ENCODE measurements at places on chromosomes 4 and X.

DNA sequence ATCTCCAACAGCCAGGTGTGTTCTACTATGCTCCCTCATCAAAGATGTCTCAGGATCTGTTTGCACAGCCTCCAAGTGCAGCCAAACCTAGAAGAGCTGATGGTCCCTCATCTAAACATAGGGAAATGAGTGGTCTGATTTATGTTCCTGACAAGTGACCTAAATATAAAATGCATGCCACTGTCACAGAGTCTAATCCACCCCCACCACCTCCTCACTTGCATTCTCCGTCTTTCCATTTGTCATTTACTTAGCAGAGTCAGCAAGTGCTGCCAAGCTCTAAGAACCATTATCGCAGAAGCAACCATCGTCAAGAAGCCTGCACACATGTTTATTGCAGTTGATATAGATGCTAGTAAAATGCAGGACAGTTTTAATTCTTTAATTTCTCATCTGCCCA is 33.1 kb upstream of the VCX3A start:
- DNase-seq = no peak

- no peak for DNase-seq
These were observed 564.6 kb upstream of the DIPK2B start for GRCh38 chrX:45765281-45765680.

DNA sequence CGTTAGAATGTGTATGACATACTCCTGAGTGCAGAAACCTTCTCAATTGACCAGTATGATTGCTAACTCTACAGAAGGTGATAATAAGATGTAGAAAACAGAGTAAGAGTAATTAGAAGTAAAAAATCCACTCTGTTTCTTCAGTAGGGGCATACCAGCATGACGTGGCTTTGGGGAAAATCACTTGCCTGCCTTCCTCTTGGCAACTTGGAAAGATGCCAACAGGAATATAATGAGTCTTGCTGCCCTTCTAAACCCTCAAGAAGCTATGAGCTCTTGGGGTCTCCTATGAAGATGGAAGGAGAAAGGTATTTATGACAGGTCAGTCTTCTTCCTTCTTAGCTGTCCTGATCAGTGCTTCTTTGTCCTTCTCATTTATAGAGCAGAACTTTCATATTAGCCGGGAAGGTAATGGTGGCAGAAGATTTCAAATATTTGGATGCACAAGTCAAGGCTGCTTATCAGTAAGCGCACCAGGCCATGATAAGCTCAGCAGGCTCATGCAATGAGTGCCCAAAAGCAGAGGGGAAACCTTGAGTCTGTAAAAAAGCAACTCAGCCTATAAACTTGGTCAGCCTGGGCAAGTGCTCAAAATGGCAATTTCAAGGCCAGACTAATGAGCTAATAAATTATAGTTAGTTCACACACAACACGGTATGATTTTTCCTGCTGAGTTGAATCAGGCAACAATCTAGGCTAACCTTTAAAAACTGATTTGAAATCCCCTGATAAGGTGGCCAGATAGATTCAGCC is 69.7 kb upstream of the PPARGC1A start:
- no peak for DNase-seq

DNA sequence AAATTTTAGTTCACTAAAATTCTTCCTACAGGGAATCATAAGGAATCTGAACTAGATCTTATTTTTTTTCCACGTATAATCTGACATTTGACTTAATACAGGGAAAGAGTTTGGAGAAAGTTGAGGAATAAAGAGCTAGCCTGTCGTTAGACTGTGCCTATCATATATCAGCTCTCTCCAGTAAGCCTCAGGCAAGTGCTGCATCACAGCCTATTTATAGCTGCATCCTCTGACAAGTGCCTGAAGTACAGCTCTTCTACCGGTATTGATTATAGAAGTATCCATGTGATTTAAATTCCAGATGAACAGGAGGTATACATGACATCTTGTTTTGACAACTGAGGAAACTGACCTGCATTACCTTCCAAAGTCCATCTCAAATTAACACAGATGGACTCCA is 248.9 kb downstream of the TLL1 start:
- no peak for DNase-seq

- no peak for DNase-seq
These were observed 77.6 kb upstream of the PCDH18 start for GRCh38 chr4:137609718-137610430.

DNA sequence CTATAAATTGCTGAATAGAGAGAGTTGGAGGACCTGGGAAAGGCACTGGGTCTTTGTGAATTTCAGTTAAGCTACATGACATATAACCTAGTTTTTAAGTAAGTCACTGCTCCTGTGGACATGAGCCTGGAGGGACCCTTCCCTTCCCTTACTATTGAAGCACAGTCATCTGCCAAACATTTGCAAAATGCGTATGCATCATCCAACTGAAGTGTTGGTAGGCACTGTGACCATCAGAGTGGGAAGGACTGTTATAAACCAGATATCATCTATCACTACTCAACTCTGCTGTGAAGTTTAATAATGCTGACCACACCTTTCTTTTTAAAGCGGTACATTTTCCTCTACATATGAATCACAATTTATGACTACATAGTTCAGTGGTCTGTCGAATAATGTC is 5.2 kb downstream of the GABRA3 start:
- DNase-seq = no peak

DNA sequence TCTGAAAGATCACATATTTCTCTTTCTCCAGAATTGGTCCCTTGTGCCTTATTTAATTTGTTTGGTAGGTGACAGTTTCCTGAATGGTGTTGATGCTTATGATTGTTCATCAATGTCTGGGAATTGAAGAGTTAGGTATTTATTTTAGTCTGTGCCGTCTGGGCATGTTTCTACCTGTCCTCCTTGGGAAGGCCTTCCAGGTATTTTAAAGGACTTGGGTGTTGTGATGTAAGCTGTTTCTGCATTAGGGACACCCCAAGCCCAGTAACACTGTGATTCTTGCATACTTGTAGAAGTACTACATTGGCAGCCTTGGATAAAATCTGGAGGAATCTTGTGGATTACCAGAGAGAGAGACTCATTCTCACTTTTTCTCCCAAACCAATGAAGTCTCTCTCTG is 120.8 kb upstream of the CXXC4 start:
- DNase-seq = no peak

DNA sequence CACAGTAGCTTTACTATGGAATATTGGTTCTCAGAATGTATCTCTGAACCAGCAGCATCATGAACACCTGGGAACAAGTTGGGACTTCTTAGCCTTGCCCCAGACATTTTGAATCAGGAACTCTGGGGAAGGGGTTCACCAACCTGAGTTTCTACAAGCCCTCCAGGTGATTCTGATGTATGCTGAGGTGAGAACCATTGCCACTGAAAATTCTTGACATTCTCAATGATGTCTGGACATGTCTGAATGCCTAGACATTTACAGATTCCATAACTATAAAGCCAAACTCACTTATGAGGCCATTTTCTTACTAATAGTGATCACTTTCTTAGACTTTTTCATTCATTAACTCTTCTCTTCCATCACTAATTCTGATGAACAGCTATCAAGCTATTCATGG is 389.4 kb upstream of the FTHL17 start:
- DNase-seq = no peak

- DNase-seq = no peak
These were observed 20.0 kb upstream of the VCX2 start for GRCh38 chrX:8191022-8191421.

DNA sequence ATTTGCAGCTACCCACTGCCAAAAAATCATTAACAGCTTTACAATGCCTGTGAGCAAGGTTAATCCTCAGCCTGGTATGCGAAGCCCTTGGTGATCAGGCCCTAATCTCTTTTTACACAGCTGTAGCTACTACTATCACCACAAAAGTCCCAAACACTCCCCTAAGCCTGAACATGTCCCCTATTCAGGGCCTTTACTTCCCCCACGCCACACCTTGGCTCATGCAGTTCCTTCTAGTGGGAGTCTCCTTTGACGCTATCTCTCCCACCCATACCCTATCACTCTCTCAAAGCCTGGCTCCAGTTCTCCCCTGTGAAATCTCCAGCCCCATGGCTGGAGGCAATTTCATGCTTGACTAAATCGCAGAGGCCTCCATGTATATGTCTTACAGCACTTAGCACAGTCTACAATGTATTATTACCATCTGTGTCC is 90.6 kb upstream of the CBR4 start:
- DNase-seq = no peak

- DNase-seq = no peak
These were observed 25.0 kb downstream of the UTP14A start for GRCh38 chrX:129930941-129931410.

GRCh38 chr4:182185491-182185890 is 57.7 kb upstream of the TENM3 start:
- no peak for DNase-seq

DNA sequence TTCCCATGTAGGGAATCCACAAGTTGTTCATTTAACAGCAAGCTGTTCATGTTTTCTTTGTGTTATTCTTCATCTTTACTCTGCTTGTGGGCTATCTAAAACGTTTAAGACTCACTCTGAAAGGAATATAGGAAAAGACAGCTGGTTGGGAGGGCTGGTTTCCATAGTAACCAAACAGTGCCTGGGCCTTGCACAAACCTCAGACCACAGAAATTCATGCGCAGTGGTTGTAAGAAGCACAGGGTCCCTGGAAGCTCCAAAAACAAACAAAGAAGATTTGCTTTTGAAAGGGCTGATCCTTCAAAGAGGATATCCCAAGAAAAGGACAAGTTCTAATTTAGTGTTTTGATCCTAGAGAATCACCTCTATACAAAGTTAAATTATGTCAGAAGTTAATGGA is 7.8 kb downstream of the SERTM2 start:
- DNase-seq = no peak

DNA sequence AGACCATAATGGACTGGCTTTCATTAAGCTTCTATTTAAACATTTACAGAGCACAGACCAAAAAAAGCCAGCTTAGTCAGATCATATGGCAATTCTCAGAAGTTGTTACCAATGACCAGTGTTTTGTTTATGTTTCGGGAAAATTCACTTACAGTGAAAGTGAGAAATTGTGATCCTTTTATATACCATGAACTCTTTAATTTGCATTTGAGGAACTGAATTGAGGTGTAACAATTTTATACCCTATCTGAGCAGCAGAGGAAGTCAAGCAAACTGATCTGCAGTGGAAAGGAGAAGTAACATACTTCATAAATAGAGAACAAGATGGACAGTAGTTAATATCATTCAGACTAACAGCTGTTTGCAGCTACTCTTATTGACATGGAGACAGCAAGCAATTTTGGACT is 97.1 kb downstream of the TMA16 start:
- no peak for DNase-seq

- no peak for DNase-seq
These were observed 5.0 kb downstream of the TRIM75 start for GRCh38 chr4:165058666-165059065.

DNA sequence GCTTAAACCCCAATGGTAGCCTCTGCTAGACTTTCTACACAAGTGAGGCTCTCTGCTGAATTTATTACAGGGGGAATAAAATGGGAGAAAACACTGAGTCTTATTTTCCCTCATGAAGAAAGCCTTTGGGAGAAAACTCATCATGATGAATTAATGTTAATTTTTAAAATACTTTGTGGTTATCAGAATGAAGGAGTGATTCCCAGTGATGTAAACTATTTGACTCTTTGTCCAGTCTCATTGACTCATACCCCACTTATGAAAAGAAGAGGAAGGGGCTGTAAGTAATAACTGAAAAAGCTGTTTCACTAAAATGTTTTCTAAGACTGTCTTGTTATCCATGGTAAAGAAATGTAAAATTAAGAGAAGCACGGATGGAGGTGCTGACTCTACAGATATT is 208.8 kb downstream of the GRIA3 start:
- DNase-seq = no peak
